ENCODE measurements at places on chromosomes 11 and 22.

GRCh38 chr11:75292943-75293342 is 52.4 kb downstream of the TPBGL start:
- DNase-seq, result no peak

DNA sequence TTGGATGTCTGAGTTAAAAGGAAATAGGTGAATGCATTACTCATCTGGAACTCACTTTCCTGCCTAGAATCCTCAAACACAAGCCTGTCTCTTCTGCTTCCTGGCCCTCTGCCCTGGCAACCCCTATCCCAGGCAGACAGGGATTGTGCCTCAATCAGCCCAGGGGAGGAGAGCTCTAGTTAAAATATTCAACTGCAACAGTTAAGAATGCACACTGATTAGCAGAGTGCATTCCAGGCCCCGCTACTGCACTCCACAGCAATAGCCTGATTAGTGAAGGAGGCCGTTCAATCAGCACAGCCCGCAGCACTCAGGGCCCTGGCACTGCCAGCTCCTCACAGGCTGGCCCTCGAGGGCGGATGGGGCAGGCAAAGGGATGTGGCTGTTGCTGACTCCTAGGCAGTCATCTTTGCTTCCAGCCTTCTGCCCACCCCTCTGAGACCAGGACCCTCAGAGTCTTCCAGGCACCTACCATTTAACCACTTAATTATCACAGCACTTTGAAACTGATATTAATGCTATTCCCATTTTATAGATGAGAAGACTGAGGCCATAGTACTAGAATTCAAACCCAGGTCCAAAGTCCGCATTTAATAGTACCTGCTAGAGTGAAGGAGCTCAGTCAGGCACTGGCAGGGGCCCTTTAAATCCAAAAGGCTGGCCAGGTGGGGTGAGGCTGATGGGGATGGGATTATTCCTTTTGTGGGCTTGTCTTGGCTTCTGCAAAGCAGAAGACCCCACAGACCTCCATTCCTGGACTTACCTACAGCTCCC is 435.3 kb downstream of the SOX6 start:
- DNase-seq, result no peak

DNA sequence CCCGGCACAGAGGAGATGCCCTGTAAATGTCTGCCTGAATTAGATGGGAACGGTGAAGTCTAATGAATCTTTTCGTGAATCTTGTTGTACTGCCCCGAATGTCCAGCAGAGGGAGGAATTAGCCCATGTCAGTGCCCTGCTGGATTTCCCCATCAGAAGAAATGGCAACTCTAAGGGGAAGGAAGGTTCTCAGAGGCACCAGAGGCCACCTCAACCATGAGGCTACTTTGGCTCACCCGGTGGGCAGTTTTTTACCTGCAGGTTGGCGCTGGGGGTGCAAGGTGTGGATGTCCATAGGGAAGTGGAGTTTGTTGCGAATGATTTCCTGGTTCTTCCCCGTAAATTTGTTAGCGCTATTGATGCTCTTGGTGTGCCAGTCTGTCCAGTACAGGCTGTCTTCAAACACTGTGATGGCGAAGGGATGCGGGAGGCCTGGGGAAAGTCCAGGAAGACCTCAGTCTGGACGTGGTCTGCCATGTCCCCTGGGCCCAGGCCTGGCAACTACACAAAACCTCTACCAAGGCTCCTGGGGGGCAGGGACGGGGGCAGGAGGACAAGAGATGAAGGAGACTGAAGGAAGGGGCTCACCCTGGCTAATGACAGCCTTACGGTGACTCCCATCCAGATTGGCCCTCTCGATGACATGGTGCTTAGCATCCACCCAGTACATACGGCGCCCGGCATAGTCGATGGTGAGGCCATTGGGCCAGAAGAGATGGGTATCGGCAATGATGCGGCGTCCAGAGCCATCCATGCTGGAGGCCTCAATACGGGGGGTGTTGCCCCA is 28.5 kb downstream of the LRP4 start:
- DNase-seq, result peak; percentile 85

DNA sequence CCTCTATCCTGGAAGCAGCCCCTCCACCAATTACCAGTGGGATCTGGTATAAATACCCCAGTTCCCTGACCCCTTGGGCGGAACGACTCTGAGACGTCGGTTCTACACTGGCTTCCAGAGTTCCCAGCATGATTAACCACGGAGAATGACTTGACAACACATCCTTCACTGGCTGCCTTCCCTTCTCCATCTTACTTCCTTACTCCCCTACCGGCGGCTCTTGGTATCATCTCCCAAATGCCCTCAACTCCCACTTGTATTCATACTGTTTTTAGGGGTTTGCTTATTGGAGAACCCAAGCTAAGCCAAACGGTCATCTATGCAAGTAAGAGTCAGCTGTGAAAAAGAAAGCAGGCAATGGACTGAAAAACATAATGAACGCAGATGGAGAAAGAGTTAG is 56.1 kb downstream of the APOL3 start:
- no peak for DNase-seq

DNA sequence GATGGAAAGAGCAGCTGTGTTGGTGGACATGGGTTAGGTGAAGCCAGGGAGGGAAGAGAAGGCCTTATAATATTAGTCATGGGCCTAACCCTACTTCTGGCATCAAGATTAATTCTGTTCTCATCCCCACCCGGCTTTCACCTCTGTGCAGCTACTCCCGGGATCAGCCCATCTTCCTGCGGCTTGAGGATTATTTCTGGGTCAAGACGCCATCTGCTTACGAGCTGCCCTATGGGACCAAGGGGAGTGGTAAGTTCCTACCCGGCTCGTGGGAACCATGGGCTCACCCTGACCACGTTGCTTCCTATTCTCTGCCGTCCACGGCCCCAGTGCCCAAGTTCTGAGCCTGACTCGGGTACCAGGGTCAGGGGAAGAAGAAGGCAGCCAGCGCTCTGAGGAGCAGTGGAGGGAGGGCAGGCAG is 51.6 kb downstream of the ST3GAL4 start:
- no peak for DNase-seq

DNA sequence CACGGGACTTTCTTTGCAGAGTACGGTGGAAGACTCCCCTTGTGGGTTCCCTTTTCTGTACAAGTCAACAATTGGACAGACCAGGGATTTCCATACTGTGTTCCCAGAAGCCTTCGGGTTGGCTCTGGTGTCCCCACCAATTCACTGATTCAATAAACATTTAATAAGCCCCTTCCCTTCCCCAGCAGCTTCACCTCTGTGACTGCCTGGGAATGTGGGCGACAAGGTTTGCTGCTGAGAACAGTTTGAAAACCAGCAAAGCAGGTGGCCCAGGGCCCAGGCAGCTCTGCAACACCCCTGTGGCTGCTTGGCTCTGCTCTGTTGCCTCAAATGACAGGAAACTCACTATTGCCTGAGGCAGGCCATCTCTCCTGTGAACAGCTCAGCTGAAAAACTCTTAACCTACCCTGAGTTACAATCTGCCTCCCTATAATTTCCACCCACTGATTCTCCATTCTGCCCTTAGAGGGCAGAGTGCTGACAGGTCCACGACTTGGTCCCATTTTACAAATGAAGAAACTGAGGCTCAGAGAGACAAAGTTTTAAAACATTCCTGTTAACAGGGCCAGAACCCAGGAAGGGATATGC is 10.4 kb downstream of the ADORA2A start:
- no peak for DNase-seq

DNA sequence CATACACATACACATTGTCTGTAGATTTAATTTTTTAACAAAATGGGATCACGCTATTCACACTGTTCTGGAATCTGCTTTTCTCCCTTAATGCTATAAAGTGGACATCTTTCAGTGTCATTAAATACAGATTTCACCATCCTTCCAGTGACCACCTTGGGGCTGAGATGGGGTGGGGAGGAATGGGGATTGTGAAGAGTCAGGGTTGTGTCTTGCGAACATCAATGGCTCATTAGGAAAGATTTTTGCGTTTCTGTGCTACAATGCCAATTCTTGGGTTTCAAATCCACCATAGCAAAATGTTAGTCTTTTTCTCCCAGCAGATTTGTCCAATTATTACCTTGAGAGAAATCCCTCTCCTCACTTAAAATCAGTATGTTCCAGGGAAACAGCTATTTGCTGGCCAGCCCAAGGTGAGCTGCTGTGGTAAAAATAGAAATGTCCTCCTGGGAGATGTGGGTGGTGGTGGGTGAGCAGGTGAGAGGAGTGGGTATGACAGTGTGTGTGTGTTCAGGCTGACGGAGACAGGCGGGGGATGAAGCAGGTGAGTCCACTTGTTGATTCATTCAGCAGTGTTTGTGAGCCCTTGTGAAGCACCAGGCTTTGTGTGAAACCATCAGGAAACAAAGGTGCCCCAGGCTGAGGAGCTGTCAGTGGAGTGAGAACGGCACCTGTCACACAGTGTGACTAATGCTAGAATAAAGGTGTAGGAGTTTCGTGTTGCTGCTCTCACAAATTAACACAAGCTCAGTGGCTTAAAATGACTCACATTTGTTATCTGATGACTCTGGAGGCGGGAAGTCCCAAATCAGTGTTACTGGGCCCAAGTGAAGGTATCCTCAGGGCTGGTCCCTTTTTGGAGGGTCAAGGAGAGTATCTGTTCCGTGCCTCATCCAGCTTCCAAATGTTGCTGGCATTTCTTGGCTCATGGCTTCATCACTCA is 1.7 kb upstream of the CBX6 start:
- no peak for DNase-seq

- peak; percentile 14 for DNase-seq
Observed at GRCh38 chr11:15816260-15816871, 540.0 kb downstream of the SOX6 start.

DNA sequence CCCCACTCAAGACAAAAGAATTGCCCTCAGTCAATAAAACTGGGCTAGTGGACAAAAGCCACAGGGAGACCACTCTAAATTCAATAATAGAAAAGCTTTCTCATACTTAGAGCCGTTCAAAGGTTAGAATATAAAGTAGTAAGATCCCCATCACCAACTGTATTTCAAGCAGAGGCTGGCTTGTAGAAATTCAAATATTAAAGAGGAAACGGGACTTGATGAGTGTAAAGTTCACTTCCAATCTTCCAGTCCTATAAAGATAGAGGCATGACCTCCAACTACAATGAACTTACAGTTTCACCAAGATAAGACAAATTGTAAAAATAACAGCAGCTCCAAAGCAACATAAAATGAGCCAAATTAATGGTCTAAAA is 70.4 kb downstream of the CCDC34 start:
- no peak for DNase-seq

DNA sequence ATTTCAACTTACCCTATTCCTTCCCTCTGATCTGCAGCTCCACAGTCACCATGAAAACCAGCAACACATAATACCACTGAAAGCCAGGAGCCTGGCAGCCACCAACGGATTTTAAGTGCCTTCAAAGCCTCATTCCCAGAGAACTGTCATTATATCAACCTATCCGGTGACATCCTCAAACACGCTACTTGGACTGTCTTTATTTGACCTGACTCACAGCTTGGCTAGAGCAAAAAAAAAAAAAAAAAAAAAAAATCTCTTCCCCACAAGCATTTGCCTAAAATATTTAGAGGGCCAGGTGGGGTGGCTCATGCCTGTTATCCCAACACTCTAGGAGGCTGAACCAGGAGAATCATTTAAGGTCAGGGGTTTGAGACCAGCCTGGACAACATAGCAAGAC is 32.4 kb upstream of the ARHGAP32 start:
- DNase-seq, result no peak

DNA sequence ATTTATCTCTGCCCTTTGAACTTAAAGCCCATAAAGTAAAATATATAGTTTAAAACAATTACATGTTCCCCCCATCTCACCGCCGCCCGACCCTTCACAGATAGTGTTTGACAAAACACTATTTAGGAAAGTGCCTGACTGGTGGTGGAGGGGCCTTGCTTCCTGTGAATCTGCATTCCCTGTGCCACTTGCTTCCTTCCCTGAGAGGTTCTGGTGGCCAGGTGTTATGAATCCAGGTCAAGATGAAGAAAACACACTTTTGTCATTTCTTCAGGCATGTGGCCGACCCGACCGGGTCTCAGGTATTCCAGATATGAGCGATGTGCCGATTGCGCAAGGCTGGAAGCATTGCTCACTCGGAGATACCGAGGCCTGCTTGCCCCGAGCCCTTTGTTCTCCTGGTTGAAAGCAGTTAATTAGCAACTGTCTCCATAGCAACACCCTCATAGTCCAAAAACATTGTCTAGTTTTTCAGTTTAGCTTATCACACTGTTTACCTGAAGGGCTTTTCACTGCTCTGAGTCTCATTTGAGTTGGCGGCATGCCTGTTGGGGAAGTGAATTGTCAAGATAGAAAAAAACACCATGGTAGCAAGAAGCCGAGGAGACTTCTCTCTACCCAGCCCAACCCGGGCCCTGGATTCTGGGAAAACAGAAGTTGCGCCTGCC is 128.3 kb downstream of the TEAD1 start:
- no peak for DNase-seq

- DNase-seq, result no peak
Observed at GRCh38 chr11:2302896-2303626, 1.2 kb downstream of the TSPAN32 start.

DNA sequence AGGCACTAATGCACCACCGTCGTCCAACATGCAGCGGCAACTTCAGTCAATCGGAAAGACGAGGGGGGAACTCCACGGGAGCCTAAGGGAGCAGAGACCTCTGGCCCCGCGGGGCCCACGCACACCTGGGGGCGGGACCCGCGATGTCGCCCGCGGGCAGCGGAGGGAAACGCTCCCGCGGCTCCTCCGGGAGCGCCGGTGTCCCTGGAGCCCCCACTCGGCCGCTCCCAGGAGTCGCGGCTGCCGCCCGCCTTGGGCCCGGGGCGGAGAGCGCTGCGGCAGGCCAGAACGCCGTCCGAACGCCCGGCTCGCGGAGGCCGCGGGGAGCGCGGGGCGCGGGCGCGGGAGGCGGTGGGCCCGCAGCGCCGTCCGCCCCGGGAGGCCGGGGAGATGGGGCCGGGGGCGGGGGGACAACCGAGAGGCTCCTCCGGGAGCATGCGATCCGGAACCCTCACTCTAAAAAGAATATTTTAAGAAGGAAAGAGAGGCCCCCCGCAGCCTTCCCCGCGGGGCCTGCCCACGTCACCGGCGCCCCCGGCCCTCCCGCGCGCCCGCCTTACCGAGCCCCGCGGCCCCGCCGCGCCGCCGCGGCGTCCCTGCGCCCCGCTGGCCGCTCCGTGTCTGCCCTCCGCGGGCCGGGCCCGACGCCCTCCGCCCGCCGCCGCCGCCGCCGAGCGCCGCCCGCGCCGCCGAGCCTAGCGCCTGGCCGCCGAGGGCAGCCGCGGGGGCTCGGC is 86.6 kb upstream of the ARHGAP32 start:
- DNase-seq, result peak; percentile 35

DNA sequence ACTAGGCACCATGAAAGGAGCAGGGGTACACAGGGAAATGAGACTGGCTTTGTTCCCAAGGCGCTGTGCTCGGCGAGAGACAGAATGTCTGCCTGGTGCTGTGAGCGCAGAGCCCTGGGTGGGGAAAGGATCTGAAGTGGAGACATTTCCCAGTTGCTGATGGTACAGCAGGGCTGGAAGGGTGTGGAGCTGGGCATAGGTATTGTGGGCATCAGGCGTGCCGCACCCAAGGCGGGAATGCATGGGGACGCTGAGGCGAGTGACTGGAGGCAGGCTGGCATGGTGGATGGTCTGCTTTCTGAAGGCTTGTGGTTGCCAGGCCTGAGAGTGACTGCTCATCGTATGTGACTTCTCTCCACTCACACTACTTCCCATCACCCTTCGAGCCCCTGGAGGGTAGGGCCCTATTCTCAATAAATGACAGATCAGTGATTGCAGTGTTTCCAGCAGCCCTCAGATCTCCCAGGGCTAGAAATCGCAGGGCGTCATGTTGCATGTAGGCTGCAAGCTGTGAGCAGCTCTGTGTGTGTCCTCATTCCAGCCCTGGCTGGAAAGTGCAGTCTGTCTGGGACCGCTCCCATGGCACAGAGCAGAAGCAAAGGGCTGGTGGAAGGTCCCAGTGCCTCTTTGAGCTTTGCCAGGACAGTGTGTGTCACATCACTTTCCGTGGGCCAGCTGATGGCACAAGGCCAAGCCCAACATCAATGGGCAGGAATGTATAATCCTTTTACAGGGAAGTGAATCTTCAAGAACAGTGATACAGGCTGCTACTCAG is 67.7 kb downstream of the TBC1D22A start:
- DNase-seq, result peak; percentile 77

All from AG08395 (cell line).